Anterior cingulate cortex (tissue), 58 donors: ENCODE measurements at places on chromosomes 1 and 21.
A peak's percentile ranks its signal among the peaks of the same experiment; 100 is the strongest.

- no peak for DNase-seq
These were observed 31.7 kb upstream of the DNAH14 start for GRCh38 chr1:224897529-224898327.

DNA sequence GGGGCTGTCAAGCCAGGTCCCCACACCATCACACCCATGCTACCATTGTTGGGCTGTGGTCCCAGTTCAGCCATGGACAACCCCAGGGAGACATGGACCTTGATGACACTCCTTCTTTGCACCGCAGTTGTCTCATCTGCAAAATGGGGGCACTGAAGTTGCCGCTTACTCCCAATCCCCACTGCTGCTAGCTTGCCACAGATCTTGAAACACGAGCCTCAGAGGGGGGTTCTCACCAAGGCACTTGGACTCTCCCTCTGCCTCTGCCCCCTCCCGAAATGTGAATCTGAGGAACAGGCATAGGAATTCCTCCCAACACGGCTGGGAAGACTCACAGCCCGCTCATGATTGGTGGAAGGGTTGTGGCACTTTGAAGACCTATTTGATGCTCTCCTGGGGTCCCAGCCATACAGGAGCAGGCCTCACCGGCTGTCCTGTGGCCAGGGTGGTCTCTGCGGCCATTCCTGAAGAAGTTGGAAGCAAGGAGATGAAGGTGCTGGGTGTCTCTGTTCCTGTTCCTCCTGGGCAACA lies 31.1 kb downstream of the RUNX3 start:
- no peak for DNase-seq

GRCh38 chr1:159647616-159648015 lies 60.0 kb downstream of the APCS start:
- no peak for DNase-seq

- no peak for DNase-seq
These were observed 68.6 kb downstream of the NTMT2 start for GRCh38 chr1:170214117-170215032.

DNA sequence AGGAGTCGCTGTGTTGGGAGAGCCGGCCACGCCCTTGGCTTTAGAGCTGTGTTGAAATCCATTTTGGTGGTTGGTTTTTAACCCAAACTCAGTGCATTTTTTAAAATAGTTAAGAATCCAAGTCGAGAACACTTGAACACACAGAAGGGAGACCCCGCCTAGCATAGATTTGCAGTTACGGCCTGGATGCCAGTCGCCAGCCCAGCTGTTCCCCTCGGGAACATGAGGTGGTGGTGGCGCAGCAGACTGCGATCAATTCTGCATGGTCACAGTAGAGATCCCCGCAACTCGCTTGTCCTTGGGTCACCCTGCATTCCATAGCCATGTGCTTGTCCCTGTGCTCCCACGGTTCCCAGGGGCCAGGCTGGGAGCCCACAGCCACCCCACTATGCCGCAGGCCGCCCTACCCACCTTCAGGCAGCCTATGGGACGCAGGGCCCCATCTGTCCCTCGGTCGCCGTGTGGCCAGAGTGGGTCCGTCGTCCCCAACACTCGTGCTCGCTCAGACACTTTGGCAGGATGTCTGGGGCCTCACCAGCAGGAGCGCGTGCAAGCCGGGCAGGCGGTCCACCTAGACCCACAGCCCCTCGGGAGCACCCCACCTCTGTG lies 4.7 kb downstream of the C1orf35 start:
- no peak for DNase-seq

GRCh38 chr1:71586030-71586429 lies 505.2 kb upstream of the ZRANB2 start:
- DNase-seq: no peak

- DNase-seq: peak; percentile 19
These were observed 108.1 kb downstream of the KAZN start for GRCh38 chr1:14706631-14707030.

DNA sequence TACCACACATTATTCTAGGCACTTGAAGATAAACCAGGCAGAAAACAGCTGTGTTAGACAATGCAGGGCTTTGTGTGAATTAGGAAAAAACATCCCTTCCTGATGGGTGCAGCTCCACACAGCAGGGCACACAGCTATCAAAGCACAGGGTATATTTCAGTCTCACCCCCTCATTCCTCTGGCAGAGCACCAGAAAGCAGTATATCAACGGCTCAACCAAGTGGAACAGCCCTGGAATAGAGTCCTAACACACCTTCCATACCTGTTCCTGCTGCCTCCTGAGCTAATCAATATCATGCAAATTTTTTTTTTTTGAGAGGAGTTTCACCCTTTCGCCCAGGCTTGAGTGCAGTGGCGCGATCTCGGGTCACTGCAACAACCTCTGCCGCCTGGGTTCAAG lies 32.1 kb downstream of the LYST start:
- DNase-seq: no peak

DNA sequence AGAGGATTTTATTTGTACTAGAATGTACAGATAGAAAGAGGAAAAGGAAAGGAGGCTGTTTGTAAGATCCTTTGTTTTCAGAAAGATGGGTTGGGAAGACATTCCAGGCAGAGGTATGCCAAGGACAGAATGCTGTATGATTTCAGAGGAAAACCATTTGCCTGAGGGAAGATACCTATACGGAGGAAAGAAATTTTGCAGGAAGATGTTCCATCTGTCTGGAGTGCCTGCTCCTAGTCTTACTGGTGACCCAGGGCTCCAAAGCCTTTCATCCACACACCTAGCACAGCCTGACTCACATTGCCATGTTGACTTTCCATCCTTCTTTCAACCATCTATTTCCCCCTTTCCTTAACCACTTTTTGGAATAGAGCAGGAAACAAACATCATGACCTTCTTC lies 18.2 kb downstream of the SAMD13 start:
- DNase-seq: no peak

GRCh38 chr1:51482881-51483280 lies 36.2 kb downstream of the EPS15 start:
- no peak for DNase-seq

- DNase-seq: no peak
These were observed 50.2 kb downstream of the ZZZ3 start for GRCh38 chr1:77632216-77632615.

DNA sequence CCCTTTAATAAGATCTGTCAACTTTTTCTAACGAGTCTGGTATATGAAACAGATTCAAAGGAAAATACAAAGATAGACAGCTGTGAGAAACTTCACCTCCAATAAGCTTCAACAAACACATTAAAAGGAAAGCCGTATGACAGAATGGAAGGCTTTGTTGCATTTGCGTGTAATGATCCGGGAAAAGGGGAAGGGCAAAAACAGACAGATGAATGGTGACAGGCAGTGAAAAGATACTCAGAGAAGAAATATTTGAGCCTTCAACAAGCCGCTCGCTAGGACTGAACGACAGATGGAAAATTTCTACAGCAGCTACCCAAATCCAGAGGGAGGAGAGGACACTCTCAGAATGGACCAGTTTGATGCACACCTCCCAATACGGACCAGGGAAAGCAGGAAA lies 14.9 kb downstream of the COPA start:
- DNase-seq: no peak

GRCh38 chr1:107830075-107830474 lies 134.9 kb downstream of the VAV3 start:
- DNase-seq: no peak

GRCh38 chr1:41918450-41919043 lies at the start of gene HIVEP3:
HIVEP3 (minus strand) TSS chr1:41918922.
- DNase-seq: peak; percentile 24

DNA sequence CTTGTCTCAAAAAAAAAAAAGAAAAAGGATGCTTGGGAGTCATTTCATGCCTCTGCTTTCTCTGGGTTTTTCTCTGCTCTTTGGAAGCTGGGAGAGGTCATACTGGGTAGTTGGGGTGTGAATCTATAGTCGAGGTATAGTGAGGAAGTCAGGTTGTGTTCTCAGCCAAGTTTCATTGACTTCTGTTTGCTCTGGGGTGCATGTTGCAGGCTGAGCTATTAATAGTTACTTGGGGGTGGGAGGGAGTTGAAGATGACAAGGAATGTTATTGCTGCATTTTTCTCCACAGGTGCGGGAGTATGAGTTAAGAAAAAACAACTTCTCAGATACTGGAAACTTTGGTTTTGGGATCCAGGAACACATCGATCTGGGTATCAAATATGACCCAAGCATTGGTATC lies 2.8 kb downstream of the RPL11 start:
- no peak for DNase-seq

DNA sequence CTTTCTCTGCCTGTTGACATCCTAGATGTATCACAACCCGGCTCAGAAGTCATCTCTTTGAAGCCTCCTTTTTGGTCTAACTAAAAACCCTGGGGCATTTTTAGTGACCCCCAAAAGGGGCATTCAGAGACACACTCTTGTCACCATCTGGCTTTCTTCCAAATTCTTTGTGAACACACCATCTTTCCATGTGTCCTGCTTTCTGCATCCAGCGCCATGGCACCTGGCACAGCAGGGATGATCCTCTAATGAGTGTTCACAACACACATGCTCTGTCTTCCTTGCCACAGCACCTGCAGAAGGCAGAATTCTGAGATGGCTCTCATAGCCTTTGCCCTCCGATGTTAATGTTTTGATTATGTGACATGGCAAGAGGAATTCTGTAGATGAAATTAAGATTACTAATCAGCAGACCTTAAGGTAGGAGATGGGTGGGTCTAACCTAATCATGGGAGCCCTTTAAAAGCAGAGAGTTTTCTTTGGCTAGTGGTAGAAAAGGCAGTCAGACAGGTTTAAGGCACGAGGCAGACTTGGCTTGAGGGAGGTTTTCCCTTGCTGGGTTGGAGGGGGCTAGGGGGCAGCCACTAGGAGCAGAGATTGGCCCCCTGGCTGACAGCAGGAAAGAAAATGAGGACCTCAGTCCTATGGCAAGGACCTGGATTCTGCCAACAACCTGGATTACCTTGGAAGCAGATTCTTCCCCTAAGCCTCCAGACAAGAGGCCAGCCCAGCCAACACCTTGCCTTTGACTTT lies 4.9 kb upstream of the TMEM61 start:
- no peak for DNase-seq

- no peak for DNase-seq
These were observed 3.3 kb upstream of the COL8A2 start for GRCh38 chr1:36128126-36128904.

DNA sequence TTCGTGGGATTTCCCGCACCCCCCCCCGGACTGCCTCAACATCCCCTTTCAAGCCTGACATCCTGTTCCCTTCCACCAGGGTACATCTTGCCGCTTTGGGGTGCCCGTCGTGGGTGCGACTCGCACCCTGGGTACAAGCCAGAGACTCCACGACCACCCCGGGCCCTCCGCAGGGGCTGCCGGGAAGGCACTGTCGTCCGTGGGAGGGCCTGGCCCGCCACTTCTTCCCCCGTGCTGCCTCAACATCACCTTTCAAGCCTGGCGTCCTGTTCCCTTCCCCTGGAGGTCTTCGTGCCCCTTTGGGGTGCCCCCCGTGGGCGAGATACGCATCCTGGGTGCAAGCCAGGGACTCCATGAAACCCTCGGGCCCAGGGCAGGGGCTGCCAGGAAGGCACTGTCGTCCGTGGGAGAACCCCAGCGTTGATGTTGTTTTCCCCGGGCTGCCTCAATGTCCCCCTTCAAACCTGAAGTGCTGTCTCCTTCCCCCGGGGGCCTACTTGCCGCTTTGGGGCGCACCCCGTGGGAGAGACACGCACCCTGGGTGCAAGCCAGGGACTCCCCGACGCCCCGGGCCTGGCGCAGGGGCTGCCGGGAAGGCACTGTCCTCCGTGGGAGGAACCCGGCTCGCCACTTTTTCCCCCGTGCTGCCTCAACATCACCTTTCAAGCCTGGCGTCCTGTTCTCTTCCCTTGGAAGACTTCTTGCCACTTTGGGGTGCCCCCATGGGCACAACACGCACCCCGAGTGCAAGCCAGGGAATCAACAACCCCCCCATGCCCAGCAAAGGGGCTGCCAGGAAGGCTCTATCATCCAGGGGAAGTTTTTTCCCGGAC lies 138.6 kb downstream of the LIPI start:
- DNase-seq: no peak

DNA sequence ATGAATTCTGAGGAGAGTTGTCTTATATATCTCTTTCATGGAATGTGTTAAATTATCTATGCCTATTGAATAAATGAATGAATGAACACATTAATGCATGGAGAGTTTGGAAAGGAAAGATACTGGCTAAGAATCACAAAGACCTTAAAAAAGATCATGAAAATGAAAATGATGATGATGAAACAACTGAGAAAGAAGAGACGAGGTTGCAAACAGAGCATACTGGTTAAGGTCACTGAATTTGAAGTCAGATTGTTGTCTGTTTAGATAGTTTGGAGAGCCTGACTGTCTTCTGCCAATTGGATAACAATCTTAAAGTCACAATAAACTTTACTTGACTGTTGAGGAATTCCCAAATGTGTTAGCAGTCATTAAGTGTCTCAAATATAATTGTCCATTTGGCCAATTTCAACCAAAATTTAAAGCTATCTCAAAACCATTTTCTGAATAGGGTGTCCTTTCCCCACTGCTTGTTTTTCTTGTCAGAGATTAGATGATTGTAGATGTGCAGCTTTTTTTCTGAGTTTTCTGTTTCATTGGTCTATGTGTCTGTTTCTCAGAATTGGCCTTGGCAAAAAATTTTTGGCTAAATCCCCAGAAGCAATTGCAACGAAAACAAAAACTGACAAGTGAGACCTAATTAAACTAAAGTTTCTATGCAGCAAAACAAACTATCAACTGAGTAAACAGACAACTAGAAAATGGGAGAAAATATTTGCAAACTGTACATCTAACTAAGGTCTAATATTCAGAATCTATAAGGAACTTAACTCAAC lies 132.2 kb downstream of the PTGER3 start:
- DNase-seq: no peak

DNA sequence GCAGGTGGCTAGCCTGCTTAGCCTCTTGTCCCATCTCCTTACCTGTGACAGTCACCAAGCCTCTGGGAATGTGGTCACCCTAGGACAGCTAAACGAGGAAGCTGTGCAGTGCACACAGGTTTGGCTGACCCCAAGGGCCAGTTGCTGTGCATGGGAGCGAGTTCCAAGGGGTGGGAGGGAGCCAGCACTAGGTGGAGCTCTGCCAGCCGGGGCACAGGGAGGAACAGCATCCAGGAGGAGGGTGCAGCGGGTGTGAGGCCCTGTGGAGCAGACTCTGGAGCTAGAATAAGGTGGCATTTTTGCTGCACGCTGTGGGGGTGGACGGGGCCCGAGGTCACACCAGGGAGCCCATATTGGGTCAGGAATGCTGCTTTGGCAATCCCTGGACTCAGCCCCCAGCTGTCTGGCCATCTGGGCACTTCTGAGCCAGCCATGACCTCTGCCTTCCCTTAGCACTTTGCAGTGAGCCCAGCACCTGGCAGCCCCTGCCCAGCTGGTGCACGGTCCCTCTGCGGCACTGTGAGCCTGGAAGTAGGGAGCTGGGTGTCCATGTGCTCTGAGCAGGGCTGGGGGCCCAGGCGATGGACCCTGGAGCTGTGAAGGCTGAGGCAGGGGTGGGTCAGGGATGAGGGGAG lies 8.7 kb downstream of the PDXK start:
- peak; percentile 56 for DNase-seq

GRCh38 chr1:100394285-100394684 lies 42.0 kb downstream of the CDC14A start:
- no peak for DNase-seq

DNA sequence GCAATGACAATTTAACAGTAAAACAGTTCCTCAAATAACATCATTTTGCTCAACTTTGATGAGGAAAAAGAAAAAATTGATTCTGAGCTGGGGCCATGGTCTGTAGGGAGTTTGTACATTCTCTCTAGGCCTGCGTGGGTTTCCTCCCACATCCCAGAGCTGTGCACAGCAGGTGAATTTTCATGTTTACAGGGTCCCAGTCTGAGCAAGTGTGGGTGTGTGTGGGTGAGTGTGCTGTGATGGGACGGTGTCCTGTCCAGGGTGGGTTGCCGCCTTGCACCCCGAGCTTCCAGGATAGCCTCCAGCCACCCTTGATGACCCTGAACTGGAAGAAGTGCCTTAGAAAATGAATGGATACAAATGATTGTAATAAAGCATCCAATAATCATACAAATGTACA lies 75.6 kb upstream of the BCL10 start:
- DNase-seq: no peak
